ENCODE measurements at places on chromosomes 16 and 17.
A peak's percentile ranks its signal among the peaks of the same experiment; 100 is the strongest.

DNA sequence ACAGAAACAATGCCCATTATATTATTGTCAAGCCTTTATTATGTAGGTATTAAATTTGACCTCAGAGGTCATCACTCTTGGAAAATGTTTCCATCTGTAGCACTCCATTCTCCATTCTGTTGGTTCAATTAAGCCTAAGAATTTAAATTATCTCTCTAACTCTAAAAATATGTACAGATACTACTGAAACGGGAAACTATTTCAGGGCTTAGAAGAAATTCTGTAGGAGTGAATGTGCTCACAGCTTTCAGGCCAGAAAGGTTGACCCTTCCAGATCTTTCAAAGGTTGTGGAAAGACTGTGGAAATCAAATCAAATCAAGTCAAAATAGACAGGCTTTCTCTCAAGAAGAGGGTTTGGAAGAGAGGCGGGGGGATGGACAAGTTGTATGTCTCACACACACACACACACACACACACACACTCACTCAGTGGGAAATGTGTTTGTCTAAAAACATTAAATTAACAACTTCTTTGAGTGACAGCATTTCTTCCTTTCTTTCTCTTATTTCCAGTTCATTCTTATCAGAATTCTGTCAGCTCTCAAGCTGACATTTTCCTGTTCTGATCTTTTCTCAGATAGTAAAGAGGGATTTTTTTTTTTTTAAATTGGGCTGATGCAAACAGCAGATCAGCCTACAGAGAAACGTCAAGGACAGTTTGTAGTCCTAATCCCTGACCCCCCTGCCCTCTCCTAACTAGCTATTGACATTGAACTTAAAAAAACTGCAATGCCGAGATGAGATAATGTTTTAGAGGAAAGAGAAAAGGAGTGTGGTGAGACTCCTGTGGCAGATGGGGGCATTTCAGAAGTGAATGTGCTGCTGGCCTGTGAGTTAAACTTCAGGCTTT, 139.0 kb upstream of the ZFHX3 start:
- DNase-seq = no peak

DNA sequence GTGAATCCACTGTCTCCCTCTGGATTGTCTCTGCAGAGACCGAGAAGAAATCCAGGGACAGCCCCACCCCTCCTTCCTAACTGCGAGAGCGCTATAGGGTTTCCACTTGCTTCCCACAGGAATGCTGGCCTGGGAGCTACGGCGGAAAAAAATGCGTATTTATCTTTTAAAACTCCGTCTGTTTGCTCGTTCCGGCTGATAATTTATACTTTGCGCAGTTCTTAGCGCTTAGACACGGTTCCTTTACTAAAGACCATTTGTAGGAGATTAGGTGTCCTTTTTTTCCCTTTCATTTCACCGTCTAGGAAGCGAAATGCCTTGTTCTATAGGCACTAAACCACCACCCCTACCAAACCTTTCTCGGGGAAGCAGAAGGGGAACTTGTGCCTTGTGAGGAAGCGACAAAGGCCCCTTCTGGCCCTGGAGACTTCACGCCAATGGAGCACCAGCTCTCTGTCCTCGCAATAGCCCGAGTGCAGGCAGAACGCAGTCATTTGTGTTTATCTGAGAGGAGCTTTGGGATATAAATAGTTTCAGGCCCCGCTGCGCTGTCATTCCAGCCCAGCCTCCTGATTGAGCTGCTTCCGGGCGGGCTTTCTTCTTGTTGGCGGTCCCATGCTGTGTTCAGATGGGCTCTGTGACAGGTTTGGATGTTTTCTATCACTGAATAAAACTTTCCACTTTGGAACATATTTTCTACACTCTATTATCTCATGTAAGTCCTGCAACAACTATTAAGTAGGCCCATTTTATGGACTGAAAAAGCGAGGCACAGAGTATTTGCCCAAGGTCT, 791 bp upstream of the SUPT4H1 start:
- DNase-seq = peak; percentile 76

GRCh38 chr17:43431714-43432523, 33.1 kb downstream of the ARL4D start:
- DNase-seq = peak; percentile 59

GRCh38 chr16:73058616-73059409, 10.9 kb upstream of the ZFHX3 start:
- DNase-seq = peak; percentile 83

DNA sequence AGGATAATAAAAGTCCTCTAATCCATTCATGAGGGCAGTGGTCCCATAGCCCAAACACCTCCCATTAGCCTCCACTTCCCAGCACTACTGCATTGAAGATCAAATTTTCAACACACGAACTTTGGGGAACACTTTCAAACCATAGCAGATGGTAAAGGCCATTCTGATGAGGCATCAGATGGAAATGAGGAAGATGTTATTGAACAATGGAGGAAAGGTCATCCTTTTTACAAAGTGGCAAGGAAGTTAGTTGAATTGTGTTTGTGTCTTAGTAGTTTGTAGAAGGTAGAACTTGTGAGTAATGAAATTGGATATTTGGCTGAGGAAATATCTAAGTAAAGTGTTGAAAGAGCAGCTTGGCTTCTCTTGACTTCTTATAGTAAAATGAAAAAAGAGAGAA, 93.3 kb upstream of the NLRP1 start:
- no peak for DNase-seq

DNA sequence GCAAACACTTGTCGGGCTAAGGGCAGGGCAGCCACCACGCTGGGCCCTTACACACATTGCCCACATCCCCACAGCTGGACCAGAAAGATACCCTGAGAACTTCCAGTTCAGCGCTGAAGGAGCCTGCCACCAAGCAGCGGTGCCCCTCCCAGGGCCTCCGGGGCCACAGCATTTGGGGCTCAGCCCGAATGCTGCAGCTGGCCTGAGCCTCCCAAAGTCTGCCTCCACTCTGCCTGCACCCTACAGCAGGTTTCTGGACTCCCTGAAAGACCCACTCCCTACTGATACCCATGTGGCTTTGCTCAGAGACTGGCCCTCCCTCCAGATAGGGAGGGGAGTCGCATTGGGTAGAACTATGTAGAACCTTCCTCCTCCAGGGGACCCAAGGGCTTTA, 1.5 kb downstream of the MCRIP1 start:
- DNase-seq = no peak

DNA sequence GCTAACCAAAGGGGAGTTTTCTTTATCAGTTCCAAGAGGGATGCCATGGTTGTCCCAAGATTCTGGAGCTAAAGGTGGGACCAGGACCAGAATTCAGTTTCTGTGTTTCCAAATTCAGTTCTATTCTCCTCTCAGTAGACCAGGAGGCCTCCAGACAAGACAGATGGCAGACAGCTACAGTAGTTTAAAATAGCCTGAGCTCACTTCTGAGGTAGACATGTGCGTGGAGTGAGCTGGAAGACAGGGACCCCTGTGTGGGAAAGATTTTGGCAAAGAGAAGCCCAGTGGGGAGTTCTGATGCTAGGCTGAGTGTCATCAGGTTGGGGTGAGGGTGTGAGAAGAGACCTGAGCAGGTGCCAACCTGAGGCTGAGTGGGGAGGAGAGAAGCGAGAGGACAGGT, 95.4 kb downstream of the PRKCB start:
- no peak for DNase-seq

DNA sequence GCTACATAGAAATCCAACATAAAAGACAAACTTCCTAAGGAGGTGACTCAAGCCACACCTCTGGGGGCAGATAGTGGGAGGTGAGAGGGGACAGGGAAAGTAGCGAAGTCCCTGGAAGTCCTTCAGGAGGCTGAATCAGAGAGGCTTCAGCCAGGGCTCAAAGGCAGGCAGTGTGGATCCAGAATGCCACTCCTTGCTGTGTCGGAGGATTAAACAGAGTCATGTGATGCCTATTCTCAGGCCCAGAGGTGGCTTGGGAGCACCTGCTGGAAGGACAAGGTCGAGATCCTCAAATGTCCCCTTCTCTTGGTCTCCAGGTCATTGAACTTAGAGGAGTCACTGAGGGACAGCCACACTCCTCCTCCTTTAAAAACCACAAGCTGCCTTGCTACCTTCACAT, 391.1 kb downstream of the SOX9 start:
- DNase-seq = no peak

DNA sequence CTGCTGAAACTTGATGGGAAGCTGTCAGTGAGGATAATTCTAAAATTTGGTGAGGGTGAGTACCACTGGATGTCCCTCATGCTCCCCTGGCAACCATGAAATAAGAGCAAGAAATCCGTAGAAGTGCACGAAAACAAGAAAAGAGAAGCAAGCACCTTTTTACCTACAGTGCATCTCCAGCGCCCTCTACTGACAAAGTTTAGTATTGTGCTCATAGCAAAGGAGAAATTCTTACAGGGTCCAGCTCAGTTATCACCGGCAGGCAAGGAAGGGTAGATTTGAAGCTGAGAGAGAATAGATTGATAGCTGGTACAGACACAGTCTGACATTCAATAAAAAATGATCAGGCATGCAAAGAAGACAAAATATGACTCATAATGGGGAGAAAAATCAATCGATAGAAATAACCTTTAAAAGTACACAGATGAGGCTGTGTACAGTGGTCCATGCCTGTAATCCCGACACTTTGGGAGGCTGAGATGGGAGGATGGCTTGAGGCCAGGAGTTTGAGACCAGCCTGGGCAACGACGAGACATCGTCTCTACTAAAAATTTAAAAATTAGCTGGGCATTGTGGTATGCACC, 28.3 kb upstream of the TEX2 start:
- DNase-seq = no peak

DNA sequence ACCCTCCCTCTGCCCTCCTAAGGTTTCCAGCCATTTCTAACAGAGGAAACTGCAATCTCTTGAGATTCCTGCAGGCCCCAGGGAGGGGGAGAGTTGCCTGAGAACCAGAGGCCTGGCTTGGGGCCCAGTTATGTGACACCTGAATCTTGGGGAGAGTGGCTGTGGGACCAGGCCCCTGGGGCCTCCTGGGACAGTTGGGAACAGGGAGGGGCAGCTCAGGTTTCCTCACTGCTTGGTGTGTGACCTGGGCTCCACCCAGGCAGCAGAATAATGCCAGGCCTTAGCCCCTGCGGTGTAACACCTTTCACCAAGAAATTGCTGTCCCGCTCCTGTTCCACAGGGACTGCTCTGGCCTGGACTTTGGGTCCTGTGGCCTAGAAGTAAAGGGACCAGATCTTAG, 44.3 kb upstream of the CRHR1 start:
- peak; percentile 94 for DNase-seq

- no peak for DNase-seq
These were observed 85.6 kb downstream of the WNT3 start for GRCh38 chr17:46732754-46733398.

Measured in NCI-H2171 (cell line).